ENCODE measurements at places on chromosomes 3 and 15.

DNA sequence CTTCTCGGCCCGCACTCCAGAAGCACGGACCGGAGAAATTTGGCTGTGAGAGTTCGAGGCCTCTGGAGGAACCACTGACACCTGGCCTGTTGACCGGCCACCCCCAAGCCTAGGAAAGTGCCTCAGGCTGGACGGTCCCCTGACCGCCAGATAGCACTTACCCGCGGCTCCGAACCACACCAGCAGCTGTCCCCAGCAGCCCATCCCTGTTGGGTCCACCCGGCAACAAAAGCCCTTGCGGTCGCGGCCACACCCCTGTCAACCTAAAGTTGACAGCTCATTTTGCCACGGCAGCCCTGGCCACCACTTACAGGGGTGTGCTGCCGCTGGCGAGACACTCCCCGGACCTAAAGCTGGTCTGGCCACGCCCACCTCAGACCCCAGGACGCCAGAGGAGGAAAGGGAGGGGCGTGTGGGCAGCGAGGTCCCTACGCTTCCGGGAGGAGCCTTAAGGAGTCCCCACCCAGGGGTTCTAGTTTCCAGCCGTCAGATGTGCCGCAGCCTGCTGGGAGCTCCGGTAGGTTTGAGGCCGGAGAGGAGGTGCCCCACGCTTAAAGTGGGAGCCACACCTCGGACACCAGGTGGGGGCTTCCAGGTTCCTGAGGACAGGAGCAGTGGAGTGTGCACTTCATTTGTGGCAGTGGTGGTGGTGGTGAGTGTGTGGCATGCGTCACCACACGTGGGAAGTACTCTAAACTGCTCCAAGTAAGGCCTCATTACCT, at the start of gene LTK:
LTK (minus strand) TSS at position 322 of the 722 bp plus-strand sequence; CDS start at position 204, 118 bp downstream.
- no peak for DNase-seq

DNA sequence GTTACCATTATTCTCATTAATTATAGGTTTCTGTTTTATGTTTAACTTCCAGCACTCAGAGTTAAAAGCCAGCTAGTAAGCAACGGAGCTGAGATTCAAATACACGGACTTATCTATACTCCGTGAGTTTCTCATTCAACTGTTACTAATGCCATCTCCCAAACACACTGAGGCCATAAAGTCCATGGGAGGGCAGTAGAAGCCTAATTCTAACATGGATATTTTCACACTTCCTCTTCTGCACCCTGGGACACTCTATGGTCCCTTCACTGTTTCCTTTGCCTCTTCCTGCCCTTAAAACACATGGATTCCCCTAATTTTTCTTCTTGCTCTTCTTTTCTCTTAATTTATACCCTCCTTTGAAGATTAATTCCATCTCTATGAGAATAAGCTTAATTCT, 245.0 kb downstream of the KLF13 start:
- no peak for DNase-seq

DNA sequence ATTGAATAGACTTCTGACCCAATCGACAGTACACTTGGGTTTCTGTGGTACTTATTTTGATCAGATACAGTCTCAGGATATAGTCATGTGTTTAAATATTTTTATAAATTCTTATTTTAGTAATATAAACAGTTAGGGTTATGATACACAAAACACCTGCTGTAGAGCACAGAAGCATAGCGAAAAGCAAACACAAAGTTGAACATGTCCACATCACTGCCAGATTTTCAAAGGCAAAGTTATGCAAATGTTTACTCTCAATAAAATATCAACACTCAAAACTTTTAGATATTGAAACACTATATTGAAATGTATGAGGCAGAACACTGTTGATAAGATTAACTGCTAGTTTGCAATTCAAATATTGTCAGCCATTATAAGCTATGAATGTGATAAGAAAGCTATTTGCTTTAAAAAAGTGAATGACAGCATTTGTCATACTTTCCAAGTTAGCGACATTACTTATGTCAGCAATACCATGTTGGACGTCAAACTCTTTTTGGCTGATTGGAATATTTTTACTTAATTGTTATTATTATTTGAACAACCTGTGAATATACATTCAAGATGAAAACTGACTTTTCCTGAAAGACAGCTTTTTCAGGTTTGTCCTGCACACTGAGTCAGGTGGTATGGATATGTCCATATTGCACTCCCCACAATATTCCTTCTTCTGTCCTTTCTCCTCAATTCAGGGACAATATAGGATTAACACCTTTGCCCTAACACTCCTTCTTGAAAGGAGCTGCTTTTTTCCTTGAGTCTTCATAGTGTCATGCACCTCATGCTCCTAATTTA, 367.1 kb downstream of the EPHA3 start:
- no peak for DNase-seq

DNA sequence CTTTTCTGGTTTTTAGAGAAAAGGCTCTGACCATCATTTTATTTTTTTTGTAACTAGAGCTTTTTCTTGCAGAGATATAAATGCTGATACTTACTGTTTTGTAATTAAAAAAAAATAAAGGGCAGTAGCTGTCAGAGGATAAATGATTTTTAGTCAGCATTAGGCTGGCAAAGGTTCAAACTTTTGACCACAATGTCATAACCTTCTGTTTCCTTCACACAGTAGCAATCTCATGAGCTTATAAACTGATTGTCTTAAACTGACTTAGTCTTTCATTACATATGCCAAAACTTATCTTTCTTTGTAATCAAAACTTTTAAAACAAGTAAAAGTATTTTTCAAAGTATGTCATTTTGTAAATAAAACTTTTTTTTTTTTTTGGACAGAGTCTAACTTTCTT, 841.9 kb downstream of the OTOL1 start:
- no peak for DNase-seq

GRCh38 chr15:70427167-70428120, 329.7 kb upstream of the TLE3 start:
- DNase-seq, result no peak

- DNase-seq, result no peak
Measured at GRCh38 chr15:88655800-88656488, 17.1 kb downstream of the ISG20 start.

GRCh38 chr3:98556164-98557130, 24.7 kb downstream of the GPR15 start:
- DNase-seq, result peak; percentile 72

DNA sequence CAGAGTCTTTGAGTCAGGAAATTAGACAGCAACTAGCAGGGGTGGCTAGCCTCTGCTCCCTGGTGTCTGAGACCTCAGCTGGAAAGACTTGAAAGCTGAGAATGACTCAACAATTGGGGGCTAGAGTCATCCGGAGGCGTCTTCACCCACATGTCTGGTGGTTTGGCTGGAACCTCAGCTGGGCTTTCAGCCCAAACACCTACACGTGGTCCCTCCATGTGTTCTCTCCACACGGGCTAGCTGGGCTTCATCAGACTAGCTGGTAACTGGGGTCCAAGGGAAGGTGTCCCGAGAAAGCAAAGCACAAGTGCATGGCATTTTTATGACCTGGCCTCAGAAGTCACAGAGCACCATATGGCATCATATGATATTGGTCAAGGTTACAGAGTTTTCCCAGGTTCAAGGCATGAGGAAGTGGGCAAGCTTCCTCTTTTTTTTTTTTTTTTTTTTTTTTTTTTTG, 19.9 kb upstream of the ABHD2 start:
- DNase-seq, result peak; percentile 34

- DNase-seq, result no peak
Measured at GRCh38 chr3:157166561-157166960, 6.6 kb upstream of the CCNL1 start.

DNA sequence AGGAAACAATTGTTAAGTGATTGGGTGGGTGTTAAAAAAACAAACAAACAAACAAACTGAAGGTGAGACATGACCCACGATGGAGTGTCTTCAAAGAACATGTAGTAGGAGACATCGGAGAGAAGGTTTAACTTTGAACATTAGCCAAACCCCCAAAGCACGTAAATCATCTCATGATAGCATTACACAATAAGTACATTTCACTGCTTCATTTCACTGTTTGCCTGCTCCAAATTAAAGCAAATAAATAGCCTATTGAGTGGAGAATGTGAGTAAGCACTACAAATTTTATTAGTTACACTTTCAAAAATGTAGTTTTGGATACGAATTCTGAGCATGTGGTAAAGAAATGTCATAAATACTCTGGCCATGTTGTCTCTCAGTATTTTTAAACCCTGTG, 287.0 kb downstream of the SI start:
- no peak for DNase-seq

- DNase-seq, result no peak
Measured at GRCh38 chr15:39230205-39230907, 350.5 kb upstream of the THBS1 start.
